NCI-H187 (cell line): ENCODE measurements at places on chromosomes 7 and 10.

- DNase-seq: no peak
Measured at GRCh38 chr10:99450156-99450555, 19.7 kb upstream of the GOT1 start.

- no peak for DNase-seq
Measured at GRCh38 chr10:128530946-128531345, 404.7 kb upstream of the MKI67 start.

DNA sequence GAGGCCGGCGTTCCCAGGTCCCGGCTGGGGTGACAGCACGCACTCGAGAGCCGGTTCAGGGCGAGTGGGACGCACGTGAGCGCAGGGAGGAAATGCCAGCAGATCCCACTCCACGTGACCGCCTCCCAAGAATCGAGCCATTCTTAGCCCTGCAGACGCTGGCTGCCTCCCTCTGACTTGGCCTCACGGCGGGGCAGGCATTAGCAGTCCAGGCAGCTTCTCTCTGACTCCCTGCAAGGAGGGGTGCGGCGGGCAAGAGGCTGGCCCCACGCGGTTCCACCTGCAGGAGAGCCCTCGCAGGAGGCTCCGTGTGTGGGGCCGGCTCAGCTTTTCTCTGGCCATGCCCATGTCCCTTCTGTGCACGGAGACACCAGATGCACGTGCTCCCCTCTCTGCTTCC lies 10.1 kb downstream of the GPR146 start:
- DNase-seq: no peak

- no peak for DNase-seq
Measured at GRCh38 chr10:80075781-80076180, 2.7 kb upstream of the TMEM254 start.

GRCh38 chr10:81215498-81215897 lies 659.5 kb upstream of the NRG3 start:
- no peak for DNase-seq

GRCh38 chr10:9103301-9103700 lies 1048.8 kb downstream of the GATA3 start:
- no peak for DNase-seq

GRCh38 chr10:112338957-112339356 lies 35.0 kb upstream of the ACSL5 start:
- no peak for DNase-seq

DNA sequence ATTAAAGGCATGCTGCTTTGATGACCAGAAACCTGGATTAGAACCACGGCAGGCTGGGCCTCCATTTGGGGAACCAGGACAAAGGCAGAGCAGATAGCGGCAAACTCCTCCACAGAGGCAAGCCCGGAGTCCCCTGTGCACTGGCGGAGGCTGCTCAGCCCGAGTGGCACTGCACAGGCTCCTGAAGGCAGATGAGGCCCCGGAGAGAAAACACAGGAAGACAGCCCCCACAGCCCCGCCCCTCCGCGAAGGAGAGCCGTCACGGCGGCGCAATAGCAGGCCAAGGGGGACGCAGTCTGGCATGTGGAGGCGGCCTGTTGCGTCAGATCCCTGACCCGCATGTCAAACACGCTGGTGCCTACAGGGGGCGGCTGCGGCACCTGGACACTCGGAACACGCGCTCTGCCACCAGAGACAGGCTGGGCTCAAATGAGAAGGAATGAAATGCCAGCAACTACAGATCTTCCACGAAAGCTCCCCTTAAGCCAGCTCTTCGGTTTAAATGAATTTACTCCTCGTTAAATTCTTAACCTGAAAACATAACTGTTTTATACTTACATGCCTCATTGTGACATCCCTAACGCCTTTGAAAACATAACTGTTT lies 128.5 kb downstream of the MAD1L1 start:
- no peak for DNase-seq

GRCh38 chr7:80235334-80235733 lies 100.7 kb downstream of the GNAI1 start:
- no peak for DNase-seq

GRCh38 chr10:31035266-31035798 lies 3.7 kb upstream of the ZNF438 start:
- no peak for DNase-seq

- no peak for DNase-seq
Measured at GRCh38 chr10:53508197-53508596, 735.6 kb upstream of the MBL2 start.

DNA sequence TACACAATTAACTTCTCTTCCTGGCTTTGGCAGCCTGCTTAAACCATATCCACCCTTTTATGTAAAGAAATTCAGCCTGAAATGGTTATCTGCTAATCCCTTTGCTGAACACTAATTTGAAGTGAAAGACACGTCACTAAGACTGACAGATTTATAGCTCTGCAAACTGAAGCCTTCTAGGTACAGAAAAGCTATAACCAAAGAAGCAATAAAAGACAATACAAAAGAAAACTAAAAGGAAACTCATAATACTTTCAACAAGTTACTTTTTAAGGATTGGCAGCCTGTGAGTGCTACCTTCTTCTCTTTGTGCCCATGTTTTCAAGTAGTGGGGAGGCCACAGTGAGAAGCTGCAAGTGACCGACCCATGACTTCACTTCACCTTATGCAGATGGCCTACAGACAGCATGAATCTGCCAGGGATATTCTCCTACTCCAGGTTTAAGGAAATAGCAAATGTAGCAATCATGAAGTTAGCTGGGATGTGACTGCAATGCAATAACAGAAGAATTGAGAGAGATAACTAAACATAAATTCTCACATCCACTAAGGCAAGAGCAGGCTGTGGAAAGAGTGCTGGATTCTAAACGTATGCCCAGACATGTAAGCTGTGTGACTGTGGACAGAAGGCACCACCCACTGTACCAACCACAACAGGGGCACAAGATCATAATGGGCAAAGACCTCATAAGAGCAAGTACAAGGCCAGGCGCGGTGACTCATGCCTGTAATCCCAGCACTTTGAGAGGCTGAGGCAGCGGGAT lies 10.7 kb upstream of the SPOCK2 start:
- DNase-seq: no peak

- DNase-seq: no peak
Measured at GRCh38 chr7:99027241-99027640, 116.7 kb downstream of the SMURF1 start.

DNA sequence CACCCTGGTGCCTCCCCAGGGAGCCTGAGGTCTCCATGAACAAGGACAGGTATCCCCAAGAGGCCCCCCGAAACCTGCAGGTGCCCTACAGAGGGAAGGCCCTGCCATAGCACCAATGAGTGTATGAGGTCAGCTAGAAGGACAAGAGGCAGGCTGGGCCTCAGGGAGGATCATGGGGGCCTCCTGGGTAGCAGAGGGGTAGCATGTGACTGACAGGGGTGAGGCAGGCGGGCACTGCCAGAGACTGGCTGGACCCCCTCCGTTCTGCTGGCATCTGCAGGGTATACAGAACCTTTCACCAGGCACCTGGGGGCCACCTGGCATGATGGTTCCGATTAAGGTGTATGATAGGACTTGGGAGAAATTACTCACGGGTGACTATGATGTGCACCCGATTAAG lies 79.2 kb upstream of the KCTD7 start:
- DNase-seq: no peak

DNA sequence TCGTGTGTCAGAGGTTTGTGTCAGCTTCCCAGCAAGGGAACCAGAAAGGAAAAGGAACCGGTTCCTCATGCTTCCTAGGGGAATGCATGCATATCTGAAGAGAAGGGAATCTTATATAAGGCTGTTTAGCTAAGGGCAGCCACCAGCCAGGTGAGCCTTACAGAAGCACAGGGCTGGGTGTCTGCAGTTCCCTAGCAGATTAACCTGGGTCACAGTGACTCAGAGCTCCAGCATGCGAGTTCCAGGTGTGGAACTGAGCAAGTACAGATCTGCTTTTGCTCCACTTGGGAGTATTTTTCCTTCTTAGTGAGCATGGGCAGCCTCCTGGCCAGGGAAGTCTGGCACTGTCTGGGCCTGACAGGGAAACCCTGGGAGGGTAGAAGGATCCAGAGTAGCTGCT lies 957 bp upstream of the ANKRD2 start:
- no peak for DNase-seq
